ENCODE measurements at places on chromosomes 3 and 15.
A peak's percentile ranks its signal among the peaks of the same experiment; 100 is the strongest.

- no peak for DNase-seq
Observed at GRCh38 chr3:62281726-62282125, 91.6 kb downstream of the FEZF2 start.

GRCh38 chr3:102531686-102532085, 96.9 kb downstream of the ZPLD1 start:
- DNase-seq, result no peak

DNA sequence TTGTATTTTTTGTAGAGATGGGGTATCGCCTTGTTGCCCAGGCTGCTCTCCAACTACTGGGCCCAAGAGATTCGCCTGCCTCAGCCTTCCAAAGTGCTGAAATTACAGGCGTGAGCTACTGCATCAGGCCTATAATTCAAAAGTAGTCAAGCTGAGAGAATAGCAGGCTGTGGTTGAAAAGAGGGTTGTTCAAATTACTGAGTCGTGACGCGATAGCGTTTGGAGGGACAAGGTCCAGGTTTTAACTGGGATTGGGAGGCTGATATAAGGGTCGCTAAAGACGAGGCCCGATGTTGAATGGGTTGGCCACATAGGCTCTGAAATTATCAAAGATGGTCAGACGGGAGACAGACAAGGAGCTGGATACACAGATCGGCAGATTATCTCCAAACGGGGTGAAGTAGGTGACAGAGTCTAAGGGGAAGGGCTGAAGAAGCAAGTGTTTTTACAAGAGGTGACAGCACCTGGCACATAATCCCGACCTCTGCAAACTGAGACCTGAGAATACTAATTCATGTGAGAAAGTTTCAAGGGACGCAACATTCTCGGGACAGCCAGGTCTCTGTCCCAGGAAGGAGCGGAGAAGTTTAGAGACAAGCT, 759 bp upstream of the ARID3B start:
- DNase-seq, result no peak

GRCh38 chr3:26460985-26461384, 161.6 kb upstream of the LRRC3B start:
- no peak for DNase-seq

DNA sequence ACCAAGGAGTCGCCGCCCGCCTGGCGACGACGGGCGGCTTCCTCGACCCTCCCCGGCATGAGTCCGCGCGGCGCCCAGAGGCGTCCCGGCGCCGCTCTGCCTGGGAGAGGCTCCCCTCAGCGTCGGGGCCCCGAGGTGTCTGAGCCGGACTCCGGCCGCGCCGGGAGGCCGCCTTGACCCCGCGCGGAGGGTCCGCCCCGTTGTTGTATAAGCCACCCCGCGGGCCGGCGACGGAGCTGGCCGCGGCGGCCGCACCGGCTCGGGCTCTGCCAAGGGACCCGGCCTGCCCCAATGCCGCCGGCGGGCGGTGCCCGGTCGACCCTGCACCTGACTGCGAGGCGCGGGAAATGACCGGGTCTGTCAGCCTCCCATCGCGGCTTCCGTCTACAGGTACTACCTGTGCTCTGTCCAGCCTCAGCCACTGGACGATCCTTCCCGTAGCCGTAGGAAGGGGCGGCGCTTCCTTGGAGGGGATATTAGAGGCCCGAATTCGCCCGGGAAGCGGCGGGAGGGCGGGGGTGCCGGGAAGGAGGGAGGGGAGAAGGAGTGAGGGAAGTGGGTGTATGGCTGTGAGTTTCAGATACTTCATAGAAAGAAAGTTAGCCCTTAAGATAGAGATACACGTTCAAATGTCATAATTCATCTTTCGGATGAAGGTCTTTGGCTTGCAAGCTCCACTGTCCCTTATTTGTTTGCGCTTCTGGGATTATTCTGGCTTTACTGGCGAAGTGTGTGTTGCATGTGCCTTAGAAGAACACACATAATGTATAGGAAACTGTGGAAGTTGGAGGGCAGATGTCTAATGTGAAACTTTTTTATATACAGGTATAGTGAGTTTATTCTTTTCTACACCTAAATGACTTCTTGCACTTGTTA, 620 bp downstream of the ABHD5 start:
- DNase-seq, result peak; percentile 73

DNA sequence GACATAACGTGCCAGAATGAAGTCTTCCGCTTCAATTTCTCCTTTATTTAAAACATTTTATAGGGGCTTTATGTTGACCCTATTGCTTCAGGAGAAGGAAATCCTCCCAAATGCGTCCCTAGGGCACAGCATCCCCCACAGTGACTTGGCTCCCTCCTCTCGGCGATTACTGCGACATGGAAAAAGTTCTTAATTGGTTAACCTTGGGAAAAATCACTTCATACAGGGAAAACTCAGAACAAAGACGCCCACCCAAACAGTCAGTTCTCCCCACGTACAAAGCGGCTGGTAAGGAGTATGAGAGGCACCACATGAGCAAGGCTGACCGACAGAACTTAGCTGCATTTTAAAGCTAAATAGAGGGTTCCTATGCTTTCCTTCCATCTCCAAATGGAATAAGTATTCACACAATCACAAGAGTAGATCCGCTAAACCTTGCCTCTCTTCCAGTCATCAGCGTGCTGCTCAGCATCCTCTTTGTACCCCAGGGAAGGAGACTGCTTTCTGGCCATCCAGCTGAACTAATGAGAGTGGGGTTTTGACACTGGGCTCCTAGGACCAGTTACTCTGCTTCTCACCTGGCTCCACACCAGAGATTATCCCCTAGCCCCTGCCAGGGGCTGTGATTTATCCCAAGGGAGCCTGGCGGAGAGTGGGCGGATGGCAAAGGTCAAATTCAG, 415.3 kb upstream of the WNT5A start:
- no peak for DNase-seq

- no peak for DNase-seq
Observed at GRCh38 chr3:62101488-62101887, 271.9 kb downstream of the FEZF2 start.
